ENCODE measurements at places on chromosomes 6 and 20.

DNA sequence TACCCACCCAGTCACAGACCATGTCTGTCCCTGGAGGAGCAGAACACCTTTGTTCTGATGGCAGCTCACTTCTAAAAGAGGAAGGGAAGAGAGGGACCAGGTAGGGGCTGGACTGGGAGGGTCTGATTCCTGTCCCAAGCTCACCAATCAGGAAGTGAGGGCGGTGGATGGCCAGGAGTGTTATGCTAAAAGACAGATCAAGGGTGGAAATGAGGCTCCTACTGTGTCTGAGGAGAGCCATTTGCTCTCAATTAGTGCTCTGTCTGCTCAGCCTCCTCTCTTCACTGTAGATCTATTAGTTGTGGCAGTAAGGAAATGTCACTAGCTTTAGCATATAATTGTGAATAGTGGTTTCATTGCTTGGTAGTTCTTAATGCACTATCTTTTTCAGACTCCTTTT, 72.5 kb downstream of the ARMC2 start:
- DNase-seq = no peak

DNA sequence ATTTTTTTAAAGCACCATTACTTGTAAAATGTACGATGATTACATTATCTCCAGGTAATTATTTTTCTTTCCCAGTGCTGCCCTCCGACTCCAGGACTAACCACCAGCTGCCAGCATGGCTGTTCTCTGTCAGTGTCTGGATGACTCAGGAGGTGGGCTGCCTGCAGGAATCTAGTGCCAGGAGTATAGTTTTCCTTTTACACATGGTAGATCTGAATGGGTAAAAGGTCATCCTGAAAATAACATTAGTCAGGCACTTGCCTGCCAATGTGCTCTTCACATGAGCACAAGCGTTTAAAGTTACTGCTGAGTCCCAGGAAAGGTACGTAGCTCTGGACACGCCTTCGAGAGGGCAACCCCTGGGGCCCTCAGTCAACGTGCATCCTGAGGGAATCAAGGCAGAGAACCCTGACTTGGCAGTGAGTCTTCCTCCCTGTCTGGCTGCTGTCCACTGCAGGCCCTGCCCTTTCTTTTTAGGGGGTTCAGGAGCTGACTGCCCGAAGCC, 2.4 kb downstream of the DYNLT1 start:
- no peak for DNase-seq

DNA sequence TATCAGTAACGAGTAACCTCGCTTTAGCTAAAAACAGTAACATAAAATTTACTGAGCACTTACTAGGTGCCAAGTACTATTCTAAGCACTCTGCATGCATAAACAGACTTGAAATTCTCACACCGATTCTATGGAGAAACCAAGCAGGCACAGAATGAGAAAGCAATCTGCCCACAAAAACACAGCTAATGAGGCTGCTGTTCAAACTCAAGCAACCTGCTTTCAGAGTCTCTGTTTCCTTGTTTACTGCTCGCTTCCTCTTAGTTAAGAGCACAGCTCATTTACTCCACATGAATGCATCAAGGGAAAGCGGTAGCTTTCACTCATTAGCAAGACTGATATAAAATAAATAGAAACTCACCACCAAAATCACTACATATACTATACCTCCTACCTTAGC, 37.4 kb downstream of the PRKN start:
- no peak for DNase-seq

- no peak for DNase-seq
Observed at GRCh38 chr6:6221787-6222535, 98.5 kb downstream of the F13A1 start.

DNA sequence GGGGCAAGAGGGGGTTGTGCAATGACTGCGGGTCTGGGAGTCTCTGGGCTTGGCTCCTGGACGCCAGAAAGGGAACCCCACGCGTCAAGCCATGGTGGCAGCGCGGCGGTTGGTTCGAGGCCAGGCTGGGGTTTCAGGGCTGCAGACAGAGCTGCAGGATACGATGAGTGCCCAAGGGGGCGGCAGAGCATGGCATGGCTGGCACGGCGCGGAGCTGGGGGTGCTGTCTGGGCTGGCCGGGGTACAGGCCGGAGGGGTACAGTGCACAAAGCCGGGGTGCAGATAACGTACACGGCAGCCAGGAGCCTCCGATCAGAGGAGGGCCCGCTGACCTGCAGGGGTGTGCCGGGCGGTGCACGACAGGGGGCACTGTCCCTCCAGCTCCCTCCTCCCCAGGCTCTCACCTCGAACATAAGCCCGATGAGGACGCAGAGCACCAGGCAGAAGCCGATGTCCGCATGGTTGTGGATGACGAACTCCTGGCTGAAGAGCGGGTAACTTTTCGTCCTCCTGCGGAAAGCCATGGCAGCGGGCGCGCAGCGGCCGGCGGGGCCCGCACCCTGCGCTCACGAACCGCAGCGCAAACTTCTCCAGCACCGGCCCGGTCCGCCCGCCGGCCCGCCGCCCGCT, 353 bp downstream of the TRAM2 start:
- peak; percentile 12 for DNase-seq

- no peak for DNase-seq
Observed at GRCh38 chr20:13878566-13878965, 93.7 kb downstream of the NDUFAF5 start.

DNA sequence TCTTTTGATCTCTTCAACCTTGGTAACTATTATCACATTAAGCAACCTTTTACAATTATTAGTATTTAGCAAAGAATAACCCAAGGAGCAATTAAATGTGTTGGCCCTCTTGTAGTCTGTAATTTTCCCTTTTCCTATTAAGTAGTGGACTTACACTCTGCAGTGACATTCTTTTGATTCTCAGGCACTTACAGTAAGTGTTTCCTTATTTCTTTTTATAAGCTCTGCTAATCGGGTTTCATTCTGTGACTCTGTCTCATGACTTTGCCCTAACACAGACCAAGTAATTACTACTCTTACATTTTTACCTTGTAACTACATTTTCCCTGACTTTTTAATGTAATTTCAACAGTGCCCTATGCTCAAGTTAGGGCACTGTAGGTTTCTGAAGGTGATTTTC, 104.0 kb upstream of the EPHA7 start:
- DNase-seq = no peak

DNA sequence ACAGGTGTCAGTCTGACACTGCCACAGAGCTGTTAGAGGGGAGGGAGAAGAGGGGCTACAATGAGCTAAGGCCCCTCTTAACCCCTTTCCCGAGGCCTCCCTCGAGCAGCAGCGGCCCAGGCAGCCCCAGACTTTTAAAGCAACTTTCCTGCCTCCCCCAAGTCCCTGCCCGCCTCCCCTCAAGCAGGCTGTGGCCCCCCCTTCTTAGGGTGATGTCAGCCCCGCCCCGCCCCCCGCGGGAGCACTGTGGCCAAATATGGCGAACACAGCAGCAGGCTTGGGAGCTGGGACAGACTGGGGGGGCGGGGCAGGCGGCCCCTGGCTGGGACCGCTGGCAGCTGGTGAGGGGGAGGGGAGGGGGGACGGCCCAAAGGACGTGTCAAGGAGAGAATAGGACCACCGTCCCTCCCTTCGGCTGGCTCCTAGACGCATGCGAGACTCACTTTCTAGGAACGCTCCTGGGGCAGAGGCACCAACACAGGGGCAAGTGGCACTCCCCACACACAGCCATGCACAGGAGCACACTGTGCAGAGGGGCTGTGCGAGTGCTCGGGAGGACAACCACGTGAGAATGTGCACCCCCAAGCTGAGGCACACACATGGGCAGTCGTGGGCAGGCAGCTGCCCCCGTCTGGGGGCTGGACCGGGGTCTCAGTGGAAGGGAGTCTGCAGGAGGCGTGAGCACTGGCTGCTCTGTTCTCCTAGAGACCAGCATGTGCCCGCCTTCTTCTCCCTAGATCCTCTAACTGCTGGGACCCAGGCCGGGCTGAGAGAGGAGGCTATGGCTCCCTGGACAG, 6.7 kb downstream of the TEAD3 start:
- no peak for DNase-seq

DNA sequence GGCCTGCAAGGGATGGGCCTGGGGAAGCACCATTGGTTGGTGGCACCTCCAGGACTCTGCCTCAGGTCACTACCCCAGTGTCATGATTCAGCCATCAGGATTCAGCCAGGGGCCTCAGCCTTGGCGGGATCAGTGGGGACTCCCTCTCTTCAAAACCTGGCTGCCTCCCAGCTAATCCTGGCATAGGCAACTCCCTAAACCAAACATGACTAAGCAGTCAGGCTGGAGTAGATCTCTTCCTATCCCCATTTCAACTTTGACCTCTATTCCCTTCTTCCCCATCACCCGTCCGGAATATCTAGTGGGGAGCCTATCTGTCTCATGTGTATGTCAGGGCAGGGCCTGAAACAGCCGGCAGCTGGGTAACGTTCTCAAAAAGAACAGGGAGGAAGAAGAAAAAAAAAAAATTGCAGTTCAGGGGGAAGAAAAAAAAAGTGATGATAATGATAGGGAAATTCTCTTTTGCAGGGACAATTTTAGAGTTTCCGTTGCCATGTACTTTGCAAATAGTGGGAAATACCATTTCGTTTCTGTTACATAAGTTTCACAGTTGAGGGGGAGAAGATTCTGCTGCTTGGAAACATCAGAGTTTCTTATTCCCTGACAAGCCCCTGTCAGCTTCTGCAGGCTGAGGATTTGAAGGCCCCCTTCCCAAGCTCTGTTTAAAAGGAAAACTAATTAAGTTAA, 4.1 kb upstream of the PREX1 start:
- no peak for DNase-seq

- no peak for DNase-seq
Observed at GRCh38 chr6:30970946-30971345, 12.6 kb upstream of the MUC21 start.

DNA sequence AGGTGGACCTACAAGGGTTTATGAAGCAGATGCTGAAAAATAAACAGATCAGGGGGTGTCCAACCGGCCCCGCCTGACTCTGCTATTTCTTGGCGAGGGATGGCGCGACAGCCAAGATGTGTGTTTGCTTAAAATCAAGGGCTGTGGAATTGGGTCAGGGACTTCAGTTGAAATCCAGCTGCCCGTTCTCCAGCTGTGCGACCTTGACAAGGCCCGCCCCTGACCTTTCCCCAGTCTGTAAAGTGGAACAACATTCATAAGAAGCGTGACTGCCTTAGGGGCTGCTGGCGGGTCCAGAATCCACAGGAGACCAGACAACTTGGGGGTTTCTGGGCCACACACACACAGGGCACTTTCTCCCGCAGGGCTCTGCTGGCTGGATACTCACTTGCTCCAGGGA, 517.5 kb downstream of the PREX1 start:
- no peak for DNase-seq

DNA sequence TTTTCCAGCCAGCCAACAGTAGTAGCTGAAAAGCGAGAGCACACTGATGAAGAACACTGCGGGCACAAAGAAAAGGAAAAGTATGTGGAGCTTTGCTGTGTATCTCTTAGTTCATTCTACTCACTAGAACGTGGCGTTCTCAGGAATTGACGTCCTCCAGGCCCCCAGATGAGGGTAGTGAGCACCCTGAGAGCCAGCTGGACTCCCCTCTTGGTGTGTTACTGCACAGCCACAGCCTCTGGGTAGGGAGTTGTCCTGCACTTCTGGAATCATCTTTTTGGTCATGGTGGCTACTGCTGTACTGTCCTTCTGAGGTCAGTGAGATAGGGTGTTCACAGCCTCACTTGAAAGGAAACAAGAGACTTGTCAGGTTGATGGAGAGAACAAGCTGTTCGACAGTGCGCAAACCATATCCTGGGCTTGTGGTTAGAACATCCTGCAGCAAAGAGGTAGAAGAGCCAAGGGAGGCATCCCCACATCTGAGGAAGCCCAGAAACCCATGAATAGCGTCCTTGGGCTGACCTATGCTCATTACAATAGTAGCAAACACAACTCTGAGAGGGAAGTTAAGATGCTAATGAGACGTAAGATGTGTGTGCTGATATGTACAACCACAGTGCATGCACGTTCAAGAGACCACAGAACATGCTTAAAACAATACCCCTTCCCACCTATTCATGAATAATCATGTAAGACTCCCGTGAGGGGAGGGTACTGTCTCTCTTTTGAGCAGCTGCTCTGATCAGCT, 14.6 kb upstream of the HLA-F start:
- peak; percentile 38 for DNase-seq

DNA sequence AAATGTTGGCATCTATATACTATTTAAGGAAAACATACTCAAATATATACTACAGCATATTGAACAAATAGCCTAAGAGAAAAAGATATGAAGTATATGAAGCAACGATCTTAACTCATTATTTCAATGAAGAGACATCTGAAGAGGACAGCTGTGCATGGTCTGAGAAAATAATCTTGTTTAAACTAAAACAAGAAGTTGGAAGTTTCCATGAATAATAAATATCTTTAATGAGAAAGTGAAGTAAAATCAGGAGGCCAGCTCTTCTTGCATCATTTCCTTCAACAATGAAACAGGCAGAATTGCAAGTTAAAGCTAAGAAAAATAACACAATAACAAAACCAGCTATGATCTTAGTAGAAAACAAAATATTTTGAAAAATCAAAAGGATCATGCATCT, 1265.4 kb upstream of the MAP3K7 start:
- no peak for DNase-seq

DNA sequence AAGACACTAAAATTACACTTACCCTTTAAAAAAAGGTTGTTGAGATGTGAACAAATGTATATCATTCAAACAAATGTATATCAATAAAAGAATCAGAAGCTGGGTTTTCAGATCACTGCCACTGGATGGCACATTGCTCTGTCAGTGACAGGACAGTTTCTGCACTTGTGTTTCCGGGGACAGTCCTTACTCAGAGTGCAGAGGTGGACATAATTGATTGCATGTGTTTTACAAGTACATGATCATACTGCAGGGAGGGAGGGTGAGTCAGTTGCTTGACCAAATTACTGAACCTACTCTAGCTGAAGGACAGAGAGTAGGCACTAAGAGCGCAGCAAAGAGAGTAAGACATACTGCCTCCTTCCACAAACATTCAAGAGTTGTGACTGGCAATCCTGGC, 302.3 kb downstream of the TENT5A start:
- no peak for DNase-seq

DNA sequence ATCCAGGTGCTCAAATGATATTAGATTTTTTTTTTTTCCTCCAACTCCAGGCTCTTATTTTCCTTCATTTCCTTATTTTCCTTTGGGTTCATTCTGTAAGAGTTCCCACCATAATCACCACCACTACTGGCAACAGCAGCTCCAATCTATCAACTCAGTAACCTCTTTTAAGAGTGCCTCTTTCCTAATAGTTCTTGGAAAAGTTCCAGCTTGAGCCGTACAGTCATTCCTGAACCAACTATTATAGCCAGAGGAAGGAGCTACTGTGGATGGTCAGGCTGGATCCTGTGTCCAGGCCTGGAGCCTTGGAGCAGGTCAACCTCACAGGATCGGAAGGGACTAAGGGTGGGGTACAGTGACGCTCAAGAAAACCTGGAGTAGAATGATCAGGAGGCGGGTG, 4.2 kb upstream of the ANGPT4 start:
- no peak for DNase-seq

DNA sequence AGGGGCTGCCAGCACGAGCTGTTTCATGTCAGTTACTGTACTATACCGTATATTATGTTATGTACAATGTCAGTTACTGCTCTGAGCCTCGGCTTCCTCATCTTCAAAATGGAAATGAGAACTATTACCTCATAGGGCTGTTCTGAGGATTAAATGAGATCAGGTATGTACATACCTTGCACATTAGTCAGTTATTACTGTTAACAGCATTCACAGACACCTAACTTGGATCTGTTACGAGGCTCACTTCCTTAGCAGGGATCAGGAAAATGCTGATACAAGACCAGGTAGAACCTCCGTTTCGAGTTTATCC, 69.7 kb upstream of the TBC1D7 start:
- no peak for DNase-seq

All from activated CD4-positive, CD25-positive, alpha-beta regulatory T cell treated with anti-CD3 and anti-CD28 coated beads, Interleukin-2, amount 50 U/mL, for 16 hours (primary cell).